Non-pigmented ciliary epithelial cell (primary cell): ENCODE measurements at places on chromosomes 11 and 22.

- DNase-seq: no peak
Observed at GRCh38 chr11:30725645-30726195, 139.6 kb upstream of the MPPED2 start.

GRCh38 chr11:115724666-115725065 is 220.5 kb upstream of the CADM1 start:
- no peak for DNase-seq

GRCh38 chr22:22786301-22787115 is 101.1 kb upstream of the IGLL5 start:
- DNase-seq: no peak

- DNase-seq: no peak
Observed at GRCh38 chr22:17678817-17679385, 40.3 kb downstream of the BCL2L13 start.

DNA sequence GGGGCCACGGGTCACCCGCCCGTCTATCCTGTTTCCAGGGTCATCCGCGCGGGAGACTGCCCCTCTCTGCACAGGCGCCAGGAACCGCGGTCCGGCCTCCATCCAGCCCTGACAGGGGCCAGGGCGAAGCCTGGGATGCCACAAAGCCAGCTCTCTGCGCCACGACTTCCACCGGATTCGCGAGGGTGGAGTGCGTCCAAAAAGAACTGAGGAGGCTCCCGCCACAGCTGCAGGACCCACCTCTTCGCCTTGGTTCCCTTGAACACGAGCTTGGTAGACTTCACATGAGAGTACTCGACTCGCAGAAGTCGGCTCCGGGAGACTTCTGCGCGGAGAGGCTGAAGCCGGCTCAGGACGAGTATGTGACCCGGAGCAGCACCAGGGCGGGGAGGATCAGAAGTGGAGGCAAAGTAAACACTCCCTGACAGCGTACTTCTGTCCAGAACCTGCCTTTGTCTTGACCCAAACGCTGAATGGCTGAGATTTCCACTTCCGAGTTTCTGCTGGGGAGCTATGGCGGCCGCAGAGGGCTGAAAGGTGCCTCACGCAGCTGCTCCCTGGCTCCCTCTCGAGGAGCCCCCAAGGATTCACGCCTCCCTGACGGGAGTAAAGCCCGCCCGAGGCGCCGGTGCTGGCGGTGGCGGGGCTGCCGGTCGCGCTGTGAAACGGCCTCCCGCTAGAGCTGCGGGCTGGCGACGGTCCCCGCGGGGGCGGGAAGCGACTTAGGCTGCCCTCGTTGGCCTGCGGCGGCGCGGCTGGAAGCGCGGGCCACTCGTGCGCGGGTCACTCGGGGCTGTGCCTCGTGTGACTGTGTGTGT is 4566.7 kb upstream of the OR11H1 start:
- no peak for DNase-seq

DNA sequence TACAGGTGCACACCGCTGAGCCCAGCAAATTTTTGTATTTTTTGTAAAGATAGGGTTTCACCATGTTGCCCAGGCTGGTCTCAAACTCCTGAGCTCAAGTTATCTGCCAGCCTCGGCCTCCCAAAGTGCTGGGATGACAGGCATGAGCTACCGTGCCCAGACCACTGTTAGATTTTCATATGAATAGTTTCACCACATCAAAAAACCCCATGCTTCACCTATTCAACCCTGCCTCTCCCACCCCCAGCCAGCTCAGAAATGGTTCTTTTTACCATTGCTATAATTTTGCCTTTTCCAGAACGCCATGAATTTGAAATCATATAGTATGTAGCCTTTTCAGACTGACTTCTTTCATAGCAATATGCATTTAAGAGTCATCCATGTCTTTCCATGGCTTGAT is 37.9 kb downstream of the CDPF1 start:
- no peak for DNase-seq

DNA sequence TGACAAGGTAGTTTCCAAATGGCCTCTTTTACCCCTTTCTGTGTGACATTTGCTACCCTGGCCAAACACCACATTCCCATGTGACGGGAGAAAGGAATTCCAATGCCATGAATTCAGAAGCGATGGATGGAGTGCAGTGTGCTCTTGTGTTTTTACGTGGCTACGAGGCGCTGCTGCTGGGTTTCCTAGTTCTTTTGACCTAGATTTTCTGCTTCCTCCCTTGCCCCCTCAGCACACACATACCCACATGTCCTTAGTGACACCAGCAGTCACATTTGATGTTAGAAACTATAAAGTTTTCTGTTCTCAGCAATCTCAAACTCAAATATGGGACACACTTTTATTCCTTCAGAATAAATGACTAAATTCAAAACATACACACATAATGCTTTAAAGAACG is 7.8 kb upstream of the TMA7B start:
- no peak for DNase-seq

DNA sequence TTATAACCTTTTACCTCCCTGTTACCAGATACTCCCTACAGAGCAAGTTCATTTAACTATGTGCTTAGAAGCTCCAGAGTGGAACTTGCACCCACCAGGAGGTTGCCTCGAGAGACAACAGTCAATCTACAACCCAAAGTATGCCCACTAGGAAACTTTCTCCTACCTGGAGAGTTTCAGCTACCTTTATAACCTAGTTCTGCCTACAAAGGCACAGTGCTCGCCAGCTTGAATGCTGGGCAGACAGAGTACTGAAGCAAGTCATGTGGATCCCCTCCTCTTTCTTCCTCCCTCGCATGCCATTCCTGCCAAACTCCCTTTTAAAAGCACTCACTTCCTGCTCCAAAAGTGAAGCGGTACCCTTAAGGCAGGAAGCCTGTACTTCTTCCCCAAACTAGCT is 258.9 kb downstream of the SWAP70 start:
- DNase-seq: no peak

- DNase-seq: peak; percentile 38
Observed at GRCh38 chr11:25423436-25424199, 908.3 kb upstream of the ANO3 start.

- no peak for DNase-seq
Observed at GRCh38 chr11:13857828-13858227, 104.7 kb upstream of the SPON1 start.

- DNase-seq: no peak
Observed at GRCh38 chr22:45656577-45656976, 15.1 kb upstream of the ATXN10 start.

DNA sequence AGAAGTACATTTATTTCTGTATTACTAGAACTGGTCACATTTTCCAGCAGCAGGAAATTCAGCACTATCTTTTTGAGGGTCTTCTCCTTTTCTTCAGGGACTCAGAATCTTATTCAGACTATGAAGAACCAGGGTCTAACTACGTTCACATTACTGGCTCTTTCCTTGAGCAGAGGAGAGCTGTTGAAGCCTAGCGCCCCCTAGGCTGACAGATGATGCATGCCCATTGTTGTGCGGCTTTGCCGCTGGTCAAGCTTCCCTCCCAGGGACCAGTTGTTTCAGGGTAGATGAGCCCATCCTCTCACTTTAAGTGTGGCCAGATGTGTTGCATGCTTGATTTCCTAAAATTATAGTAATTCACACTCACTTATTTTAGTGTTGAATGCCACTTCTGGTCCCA is 168.2 kb upstream of the PDGFD start:
- DNase-seq: no peak

GRCh38 chr22:29693671-29694070 is 26.1 kb upstream of the CABP7 start:
- no peak for DNase-seq

DNA sequence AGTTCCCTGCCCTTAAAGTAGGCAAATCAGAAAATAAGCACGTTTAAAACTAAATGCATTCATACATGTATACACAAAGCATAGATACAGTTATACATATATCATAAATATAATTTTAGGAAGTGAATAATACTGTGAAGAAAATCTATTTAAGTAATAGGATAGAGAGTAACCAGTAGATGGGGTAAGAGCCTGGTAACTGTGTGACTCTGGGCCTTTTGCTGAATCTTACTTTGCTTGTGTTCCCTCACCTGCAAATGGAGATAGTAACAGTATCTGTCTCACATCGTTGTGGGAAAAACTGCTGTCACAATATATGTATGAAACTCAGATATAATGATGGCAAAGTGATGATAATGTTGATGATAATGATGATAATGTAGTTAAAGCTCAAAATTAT is 29.9 kb downstream of the MS4A2 start:
- DNase-seq: no peak

DNA sequence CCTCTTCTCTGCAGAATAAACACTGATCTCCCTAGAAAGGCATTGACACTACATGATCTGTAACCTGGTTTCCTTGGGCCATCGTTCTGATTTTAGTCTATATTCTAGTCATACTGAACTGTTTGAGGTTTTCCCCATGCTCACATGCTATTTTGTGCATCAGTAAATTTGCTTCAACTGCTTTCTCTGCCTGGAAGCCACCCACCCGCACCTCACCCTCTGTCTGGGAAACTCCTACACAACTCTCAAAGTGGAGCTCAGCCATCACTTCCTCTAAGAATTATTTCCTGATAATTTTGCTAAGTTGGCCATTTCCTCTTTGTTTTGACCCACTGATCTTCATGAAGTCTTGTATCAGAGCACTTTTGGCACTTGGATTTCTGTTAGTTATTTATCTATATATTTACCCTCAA is 36.1 kb downstream of the MMP20 start:
- no peak for DNase-seq

- no peak for DNase-seq
Observed at GRCh38 chr11:2446590-2447252, 1.9 kb downstream of the KCNQ1 start.

DNA sequence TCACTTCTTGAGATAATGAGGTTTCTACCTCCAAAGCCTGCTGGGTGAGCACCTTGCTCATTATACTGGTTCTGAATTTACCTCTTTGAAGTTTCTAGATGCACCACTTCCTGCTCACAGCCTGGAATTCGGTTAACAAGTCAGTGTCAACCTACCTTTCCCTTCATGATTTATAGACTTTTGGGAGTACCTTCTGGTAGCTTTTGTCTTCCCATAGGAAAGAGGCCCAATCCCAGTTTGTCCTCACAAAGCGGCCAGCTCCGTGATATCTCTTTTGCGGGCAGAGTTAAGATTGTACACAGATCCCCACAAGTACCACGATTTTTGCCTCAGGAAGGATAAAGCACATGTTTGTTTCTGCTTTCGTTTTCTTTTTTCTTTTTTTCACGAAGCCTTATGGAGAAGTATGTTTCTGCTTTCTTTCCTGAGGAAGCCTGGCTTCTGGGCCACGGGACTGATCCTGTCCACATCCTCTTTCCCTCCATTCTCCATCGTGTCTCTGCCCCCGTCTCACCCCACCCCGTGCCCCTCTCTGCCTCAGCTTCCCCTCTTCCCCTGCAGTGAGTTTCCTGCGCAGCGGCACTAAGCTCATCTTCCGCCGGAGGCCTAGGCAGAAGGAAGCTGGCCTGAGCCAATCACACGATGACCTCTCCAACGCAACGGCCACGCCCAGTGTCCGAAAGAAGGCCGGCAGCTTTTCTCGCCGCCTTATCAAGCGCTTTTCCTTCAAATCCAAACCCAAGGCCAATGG is 5.7 kb upstream of the HINFP start:
- no peak for DNase-seq

DNA sequence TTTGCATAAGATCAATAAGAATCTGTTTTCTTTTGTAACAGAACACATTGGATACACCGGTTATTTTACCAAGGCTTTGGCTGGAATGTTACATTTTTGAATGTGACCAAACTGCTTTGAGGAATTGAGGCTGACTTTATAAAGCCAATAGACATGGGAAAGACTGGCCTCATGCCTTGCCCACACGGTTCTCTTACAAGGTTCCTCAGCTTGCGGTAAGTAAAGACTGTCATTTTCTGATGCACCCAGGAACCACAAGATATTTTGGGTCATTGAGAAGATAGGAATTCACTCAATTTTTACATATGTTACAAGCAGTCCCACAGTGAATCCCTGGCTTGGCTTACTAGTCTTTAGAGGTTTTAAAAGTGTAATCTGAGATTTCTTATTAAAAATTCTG is 23.9 kb downstream of the OR10A6 start:
- DNase-seq: no peak

- no peak for DNase-seq
Observed at GRCh38 chr22:25656724-25657123, 85.3 kb upstream of the MYO18B start.

DNA sequence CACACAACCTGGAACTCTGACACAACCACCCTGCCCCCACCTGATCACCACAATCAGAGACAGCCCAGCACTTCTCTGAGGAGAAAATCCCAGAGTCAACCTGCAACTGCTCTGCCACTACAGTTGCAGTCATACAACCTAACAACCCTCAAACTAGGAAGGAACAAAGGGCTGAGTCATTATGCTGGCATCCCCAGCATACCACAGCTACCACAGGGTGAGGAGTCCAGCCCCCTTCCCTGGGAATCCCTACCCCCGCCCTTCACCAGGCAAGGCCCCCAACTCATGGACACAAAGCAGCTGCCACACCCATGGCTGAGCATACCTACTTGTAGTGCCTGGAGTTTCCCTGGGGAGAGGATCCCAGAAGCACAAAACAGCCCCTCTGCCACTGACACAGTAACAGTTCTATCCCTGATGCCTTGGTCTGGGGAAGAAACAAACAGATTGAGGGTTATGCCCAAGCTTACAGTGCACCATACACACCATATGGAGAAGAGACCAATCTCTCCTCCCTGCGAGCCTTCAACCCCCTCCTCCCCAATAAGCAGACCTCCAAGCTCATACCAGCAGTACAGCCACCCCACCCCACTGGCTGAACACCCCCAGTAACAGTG is 68.5 kb upstream of the C11orf58 start:
- peak; percentile 35 for DNase-seq
